Right forelimb (tissue), 1 donor: ENCODE measurements at places on chromosomes 4 and X.

GRCh38 chr4:151859641-151860040 is 98.8 kb upstream of the GATB start:
- DNase-seq = no peak

DNA sequence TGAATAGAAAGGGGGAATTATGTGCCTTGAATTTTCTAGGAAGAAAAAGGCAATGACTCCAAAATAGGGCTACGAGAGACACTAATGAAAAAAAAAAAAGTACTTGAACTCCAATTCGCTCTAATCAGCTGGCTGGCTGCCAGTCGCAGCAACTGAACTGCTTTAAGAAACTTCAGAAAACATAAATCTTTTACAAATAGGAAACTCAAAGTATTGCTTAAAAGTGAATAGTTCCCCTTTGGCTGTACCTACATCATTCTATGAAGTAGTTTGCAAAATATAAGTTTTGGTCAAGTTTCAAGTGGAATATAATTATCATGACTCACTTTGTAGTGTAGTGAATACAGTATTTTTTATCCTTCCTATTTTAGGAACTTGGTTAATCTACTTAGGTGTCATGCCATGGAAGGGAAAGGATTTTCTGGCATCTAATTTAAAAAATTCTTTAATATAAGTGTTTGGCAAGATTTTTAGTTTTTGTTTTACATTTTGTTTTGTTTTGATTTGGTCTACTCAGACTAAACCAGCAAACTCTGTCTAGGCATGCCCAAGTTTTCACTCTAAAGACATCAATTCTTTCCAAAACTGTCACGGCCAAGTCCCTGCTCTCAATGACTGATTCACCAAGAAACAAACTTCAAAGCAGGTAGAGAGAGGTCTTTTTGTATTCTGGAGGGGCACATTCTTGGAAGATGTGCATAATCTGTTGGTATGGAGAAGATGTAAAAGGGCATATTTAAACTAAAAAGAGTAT is 382.4 kb upstream of the GALNT7 start:
- no peak for DNase-seq

GRCh38 chr4:5962416-5962815 is 55.8 kb downstream of the C4orf50 start:
- DNase-seq = no peak

DNA sequence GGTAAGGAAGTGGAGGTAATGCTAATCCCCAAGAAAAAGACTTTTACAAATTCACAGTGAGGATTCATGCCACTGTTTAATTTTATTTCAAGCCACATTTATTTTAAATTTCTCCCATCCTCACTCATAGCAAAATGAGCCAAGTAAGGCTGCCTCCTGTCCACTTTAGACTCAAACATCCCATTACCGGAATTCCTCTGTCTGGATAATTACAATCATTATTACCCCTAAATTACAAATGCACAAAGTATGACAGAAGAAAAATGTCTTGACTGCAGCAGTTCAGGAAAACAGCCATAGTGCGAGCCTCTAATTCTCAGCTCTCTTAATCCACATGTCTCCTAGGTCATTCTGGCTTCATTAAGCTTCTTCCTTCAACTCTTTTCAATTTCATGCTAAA is 57.0 kb downstream of the MAPK10 start:
- DNase-seq = no peak

DNA sequence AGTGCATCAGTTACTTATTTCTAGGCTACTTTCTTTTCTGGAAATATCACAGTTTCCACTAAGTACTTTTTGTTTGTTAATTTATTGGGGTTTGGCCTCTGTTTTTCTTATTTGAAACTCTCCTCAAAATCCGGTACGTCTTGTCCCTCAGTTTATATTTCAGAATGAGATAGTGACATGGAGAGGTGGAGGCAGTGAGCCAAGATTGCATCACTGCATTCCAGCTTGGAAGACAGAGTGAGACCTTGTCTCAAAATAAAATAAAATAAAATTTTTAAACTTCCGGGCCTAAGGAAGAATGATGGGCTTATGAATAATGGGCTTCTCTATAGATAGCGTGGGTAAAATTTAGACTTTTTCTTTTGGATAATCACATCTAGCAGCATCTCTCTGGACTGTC is 567.8 kb downstream of the TRIML1 start:
- no peak for DNase-seq

GRCh38 chr4:100708776-100709175 is 191.0 kb upstream of the EMCN start:
- DNase-seq = no peak

GRCh38 chrX:11757397-11757718 is 679 bp upstream of the MSL3 start:
- no peak for DNase-seq

GRCh38 chr4:61446941-61447340 is 246.8 kb downstream of the ADGRL3 start:
- no peak for DNase-seq

GRCh38 chr4:41542526-41543275 is 4.7 kb downstream of the LIMCH1 start:
- DNase-seq = no peak

- DNase-seq = no peak
These were observed 17.8 kb upstream of the MAGED4 start for GRCh38 chrX:52166840-52167239.

- no peak for DNase-seq
These were observed 99.1 kb downstream of the MAML3 start for GRCh38 chr4:140054861-140055260.

- DNase-seq = no peak
These were observed 14.4 kb upstream of the ZNF41 start for GRCh38 chrX:47497271-47497888.

- DNase-seq = no peak
These were observed 89.1 kb downstream of the RAPGEF2 start for GRCh38 chr4:159191989-159192388.

DNA sequence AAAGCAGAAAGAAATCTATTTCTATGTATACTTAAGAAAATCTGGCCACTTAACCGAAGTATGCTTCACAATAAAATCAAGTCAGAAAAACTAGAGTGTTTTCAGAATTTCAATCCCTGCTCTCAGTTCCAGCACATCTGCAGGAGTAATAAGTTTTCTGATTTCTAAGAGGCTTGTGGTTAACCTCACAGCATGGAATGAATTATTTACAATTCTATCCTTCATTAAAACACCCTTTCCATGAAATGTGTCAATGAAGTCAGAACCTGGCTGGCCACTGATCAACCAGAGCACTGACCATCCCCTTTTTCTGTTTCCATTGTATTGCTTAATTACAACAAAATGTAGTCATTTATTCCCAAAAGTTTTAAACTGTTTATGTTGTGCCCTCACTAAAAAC is 781.4 kb upstream of the INTU start:
- no peak for DNase-seq

DNA sequence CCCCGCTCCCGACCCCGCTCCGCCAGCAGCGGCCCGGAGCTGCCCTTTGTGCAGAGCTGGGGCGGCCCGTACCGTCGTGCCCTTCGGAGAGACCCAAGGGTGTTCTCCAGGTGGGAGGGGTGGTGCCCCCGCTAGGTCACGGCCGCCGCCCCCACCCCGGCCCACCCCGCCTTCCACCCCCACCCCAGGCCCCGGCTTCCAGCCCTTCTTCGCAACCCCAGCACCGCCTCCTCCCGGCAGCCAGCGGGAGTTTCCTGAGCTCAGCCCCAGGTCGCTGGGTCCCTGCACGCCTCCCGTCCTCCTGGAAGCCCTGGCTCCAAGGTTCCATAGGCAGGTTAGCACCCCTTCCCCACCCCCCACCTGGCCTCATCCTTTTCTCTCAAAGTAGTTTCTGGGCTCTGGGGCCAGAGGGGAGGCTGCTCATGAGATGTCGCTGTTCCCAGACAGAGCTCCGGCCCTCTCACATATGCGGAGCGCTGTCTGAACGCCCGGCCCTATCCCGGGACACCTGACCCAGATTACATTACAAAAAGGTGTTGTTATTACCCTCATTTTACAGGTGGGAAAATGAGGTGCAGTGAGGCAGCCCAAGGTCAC is 25.2 kb upstream of the FGFR3 start:
- no peak for DNase-seq

GRCh38 chr4:2287594-2287915 is 25.6 kb upstream of the MXD4 start:
- peak; percentile 17 for DNase-seq

GRCh38 chr4:11724731-11725130 is 296.0 kb upstream of the HS3ST1 start:
- no peak for DNase-seq

DNA sequence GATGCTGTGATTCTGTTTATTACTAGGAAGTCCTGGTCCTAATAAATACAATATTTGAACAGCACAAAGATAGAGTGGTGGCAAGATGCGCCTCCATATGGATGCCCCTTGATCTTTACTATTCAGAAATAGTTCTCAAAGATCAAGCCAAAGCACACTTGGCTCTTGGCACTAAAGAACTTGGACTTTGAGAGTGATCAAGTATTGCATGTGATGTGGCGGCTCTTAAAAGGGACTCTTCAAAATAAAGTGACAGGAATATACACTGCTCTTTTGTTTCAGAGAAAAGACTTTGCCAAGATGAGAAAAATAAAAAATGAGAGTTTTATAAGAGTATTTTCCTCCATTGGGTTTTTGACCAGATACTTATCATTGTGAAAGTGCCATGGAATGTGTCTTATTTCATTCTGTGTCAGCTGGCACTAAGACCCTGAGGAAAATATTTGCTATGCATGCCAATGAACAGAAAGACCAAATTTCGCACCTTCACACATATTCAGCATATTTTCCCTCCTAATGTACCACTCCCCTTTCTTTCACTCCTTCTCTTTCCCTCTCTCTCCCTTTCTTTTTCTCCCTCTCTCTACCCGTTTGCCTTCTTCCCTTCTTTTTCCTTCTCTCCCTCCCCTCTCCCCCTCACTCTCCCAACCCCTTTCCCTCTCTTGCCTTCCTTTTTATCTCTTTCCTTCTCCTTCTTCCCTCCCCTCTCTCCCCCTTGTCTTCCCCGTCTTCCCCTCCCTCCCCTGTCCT is 35.1 kb downstream of the ARHGAP24 start:
- DNase-seq = no peak

DNA sequence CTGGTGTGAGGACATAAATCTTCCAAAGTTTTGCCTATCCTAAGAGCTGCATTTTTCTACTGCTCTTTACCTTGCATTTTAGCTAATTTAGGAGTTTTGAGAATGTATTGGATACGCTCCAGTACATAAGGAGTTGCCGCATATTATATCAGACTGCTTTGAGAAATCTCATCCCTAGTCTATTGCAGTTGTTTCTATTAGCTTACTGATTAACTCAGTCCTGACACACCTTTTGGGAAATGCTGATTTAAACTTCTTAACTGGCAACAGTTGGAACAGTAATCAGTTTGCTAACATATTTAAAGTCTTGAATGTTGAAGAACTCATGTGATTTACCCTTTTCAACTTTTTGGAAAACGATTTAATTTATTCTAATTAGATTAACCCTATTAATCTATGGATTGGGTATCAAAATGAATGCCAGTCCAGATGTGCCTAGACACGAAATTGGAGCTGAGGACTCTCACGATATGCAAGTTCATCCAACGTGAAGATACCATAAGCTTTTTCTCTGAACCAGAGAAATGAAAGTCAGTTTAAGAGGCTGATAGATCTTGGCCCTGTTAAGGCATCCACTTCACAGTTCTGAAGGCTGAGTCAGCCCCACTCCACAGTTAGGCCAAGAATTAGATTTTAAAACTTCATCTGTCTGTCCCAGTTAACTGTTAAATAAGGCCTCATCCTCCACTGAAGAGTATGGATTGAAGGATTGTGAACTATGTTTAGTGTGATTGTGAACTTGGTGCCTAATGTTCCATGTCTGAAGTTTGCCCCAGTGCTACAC is 90.0 kb downstream of the MAOA start:
- DNase-seq = no peak

DNA sequence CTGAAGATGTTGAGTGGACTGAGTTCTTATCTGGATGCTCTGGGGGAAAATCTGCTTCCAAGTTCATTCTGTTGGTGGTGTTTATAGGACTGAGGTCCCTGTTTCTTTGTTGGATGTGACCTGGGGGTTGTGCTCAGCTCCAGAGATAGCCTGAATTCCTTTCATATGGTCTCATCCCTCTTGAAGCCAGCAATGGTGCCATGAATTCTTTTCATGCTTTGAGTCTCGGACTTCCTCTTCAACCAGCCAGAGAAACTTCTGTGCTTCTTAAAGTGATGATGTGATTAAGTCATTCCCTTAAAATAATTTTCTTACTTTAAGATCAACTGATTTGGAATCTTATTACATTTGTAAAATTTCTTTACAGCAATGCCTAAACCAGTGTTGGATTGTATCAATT is 233.8 kb upstream of the UGT8 start:
- DNase-seq = no peak

- no peak for DNase-seq
These were observed 43.5 kb downstream of the DDIT4L start for GRCh38 chr4:100146756-100147155.

DNA sequence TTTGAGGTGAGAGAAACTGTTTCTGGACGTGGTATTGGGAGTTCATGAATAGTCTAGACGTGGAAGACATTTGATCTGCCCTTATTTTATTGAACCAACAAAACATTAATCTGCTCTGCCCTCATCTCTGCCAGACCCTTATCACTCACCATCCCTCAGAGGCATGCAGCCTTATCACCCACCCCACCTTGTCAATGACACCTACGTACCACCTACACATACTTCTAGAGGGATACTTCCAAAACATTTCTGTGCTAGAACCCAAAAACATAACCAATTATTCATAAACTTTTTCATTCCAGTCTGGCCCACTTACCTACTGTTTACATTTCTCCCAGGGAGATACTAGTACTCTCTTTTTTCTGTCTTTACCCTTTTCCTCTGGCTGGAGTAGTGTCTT is 105.2 kb downstream of the RS1 start:
- no peak for DNase-seq

- no peak for DNase-seq
These were observed 339.2 kb downstream of the TMA16 start for GRCh38 chr4:163833669-163834068.

DNA sequence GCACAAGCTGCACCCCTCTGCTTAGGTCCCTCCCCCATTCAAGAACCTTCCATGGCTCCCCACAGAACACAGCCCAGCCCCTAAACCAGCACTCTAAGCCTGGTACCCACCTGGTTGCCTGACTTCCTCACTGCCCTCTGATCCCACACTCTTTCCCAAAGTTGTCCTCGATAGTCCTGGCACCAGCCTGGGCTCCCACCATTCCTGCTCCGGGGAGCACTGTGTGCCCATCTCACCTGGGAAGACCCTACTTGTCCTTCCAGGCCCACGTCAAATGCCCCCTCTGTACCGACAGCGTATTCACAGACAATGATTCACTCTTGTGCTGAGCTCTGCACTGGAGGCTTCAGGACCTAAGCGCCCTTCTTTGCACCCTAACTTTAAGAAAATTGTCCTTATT is 40.1 kb downstream of the ABLIM2 start:
- DNase-seq = no peak

GRCh38 chr4:26174027-26174426 is 146.8 kb upstream of the RBPJ start:
- DNase-seq = peak; percentile 38

DNA sequence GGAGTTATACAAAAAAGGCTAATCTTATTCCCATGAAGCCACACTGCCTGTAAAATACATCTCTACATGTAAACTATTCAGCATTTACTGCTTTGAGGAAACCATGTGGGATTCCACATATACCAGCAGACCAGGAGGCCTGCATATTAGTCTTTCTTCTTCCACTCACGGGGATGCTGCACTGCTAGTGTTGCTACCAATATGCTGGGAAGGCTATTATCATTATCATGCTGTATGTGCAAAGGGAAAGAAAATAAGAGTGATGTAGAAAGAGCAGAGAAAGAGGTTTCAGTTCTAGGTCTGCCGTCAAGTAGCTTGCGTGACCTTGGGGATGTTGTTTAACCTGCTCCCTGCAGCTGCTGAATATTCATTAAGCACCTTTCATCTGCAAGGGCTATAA is 61.0 kb downstream of the MGST2 start:
- DNase-seq = no peak

GRCh38 chrX:135453381-135453780 is 31.6 kb downstream of the SMIM10L2A start:
- DNase-seq = no peak
